ENCODE measurements at places on chromosomes 16 and 17.

DNA sequence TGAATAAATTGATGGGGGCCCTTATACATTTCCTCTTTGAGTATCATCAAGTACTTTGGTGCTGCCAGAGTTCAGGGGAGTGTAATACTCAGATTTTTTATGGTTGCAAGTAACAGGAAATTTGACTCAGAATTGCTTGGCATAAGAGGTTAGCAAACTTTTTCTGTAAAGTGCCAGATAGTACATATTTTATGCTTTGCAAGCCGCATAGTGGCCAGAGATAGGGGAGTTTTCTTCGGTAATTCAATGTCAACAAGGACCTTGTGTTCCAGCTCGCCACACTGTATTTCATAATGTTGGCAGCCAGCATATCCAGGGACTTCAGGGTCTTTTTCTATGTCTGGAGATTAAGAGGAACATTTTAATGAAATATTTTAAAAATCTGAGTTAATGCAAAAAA, 51.0 kb upstream of the MARCHF10 start:
- DNase-seq = no peak

- no peak for DNase-seq
Observed at GRCh38 chr17:77618731-77619130, 339.8 kb upstream of the TNRC6C start.

DNA sequence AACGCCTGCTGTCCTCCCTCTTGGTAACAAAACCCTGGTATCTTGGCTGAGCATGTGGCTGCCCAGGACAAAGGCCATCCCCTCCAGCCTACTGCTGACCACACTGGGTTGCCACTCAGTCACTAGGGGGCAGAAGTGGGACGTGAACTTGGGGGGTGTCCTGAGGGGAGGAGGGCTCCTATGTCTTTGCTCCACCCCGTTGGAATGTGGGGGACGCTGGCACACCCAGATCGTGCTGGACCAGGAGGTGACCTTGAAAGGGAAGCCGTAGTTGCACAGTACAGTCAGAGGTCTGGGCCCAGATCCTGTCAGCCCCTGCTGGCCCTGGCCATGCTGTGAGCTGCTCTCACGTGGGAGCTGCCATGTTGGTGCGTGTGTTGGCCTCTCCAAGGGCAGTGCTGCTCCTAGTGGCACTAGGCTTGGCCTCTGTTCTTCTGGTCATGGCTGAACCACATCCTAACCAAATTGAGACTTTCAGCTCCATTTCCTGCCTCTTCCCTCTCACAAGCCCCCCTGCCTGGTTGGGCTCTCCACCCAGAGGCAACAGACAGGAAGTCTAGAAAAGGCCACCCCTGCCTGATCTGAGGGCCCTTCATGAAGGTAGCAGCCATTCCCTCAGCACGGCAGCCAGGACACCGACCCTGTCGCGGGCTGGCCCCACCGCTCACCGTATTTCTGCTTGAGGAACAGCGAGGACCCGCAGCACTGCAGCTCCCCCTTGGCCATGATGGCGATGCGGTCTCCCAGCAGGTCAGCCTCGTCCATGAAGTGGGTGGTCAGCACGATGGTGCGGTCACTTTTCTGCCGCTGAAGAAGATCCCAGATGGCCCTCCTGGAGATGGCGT, 29.0 kb upstream of the RNPS1 start:
- peak; percentile 5 for DNase-seq

DNA sequence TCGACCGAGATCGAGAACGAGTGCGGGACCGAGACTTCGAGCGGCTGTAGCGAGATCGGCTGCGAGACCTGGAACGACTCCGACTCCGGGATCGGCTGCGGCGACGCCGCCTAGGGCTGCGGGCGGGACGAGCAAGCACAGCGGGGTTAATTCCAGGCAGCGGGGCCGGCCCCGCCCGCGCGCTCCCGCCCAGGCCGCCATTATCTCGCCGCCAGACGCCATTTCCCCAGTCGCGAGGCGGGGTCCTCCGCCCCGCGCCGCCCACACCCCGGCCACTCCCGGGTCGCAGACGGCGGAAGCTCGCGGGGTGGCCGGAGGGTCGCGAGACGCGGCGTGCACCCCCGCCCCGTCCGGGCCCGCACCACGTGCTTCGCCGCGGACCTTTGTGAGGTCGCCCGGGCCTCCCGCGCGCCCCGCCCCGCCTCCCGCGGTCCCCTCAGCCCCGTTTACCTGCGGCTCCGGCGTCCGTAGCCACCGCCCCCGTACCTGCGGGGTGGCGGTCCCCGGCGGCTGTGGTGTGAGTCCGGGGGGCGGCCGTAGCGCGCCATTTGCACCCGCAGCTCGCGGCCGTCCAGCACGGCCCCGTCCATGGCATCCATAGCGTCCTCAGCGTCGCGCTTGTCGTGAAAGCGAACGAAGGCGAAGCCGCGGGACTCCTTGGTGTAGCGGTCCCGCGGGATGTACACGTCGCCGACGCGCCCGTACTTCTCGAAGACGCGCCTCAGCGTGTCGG, 616 bp downstream of the SRSF2 start:
- DNase-seq = peak; percentile 43

GRCh38 chr17:79609673-79610645, 892 bp downstream of the RBFOX3 start:
- no peak for DNase-seq

GRCh38 chr17:65355246-65355645, 206.2 kb downstream of the AXIN2 start:
- no peak for DNase-seq

DNA sequence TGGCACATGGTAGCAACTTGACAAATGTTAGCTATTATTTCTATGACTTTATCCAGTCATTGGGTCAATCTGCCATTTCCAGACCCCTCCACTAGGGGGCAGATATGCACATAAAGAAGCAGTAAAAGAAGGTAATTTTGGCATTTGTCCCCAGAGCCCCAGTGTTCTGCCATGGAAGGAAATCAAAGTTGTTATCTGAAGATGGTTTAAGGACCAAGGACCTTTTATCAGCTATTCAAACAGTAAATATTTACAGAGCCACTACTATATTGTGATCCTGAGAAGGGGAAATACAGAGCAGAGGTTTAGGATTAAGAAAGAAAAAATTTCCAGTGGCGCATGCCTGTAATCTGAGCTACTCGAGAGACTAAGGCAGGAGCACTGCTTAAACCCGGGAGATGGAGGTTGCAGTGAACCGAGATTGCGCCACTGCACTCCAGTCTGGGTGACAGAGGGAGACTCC, 20.0 kb downstream of the TRAF4 start:
- peak; percentile 77 for DNase-seq

DNA sequence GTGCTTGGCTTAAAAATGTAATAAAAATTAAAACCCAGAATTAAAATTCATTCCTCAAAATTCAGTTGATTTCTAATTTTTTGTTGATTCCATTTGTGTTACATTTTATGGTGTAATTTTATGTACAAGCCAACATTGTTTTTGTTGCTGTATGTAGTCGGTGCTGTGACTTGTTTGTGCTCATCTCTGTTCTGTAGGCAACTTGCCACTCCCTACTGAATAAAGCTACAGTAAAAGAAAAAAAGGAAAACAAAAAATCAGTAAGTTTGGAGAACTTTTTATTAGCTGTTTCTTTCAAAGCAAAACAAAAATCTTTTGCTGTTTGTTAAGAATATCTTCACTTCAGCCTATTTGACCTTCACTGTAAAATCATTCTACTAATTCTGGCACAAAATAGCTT, 44.3 kb downstream of the OMG start:
- DNase-seq = no peak

DNA sequence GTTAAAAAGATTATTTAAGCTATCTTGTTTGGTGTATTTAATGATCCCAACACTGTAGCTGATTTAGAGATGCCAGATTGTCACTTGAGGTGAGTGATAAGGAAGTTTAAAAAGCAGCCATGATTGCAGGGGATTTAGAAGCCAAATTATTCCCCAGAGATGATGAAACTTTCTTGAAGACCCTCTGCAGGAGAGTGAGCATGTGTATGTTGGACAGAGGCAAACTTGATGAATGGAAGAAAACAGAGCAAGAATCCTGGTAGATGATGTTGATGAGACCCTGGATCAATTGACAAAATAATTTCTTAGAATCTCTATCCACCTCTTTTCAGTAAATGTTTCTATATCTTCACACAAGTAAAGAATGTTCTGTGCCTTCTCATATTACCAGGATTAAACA, 14.4 kb upstream of the ADAMTS18 start:
- DNase-seq = no peak

DNA sequence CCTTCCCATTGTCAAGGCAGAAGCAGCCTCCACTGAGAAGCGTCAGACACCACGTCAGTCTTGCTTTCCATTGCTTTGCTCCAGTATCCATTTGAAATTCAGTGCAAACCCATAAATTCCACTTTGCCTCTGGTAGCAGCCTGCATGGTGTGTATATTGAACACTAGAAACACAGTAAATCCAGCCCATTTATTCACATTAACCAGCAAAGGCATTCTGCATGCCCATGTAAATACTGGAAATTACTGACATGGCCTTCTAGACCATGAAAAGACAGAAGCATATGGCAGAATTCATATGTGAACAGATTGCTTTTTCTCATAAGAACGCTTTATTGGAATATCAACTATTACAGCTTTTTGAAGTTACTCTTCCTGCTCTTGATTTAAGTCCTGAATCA, 595.0 kb downstream of the WWOX start:
- no peak for DNase-seq

DNA sequence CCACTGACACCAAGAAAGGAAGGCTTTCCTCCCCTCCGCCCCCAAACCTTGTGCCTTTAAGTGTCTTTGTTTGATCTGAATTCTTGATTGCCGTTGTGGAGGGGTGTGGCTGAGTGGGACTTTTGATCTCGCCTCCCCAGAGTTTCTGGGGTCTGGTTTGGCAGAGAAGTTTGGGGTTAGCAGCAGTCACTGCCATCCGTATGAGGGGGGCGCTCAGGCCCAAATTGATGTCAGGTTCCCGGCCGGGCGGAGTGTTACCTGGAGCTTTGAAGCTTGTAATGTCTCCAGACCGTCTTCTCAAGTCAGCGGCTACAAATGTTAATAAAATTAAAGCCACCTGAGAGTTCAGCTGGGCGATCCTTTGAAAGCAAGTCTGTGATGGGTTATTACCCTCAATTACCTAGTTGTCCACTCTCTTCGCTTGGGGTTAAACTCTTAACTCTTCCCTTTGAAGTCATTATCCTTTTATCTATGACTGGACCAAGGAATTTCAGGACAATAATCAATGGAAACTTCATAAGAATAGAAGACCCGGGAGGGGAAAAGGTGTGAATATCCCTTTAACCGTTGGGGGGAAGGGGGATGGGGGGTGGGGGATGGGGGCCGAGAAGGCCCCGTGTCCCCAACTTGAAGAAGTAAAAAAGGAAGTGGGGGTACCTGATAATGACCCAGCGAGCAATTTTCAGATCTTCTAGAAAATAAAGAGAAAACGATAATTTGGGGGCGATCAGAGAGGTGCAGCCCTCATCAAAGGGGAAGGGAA, 31.8 kb upstream of the AXIN2 start:
- no peak for DNase-seq

- no peak for DNase-seq
Observed at GRCh38 chr17:40113907-40114245, 7.9 kb upstream of the MSL1 start.

DNA sequence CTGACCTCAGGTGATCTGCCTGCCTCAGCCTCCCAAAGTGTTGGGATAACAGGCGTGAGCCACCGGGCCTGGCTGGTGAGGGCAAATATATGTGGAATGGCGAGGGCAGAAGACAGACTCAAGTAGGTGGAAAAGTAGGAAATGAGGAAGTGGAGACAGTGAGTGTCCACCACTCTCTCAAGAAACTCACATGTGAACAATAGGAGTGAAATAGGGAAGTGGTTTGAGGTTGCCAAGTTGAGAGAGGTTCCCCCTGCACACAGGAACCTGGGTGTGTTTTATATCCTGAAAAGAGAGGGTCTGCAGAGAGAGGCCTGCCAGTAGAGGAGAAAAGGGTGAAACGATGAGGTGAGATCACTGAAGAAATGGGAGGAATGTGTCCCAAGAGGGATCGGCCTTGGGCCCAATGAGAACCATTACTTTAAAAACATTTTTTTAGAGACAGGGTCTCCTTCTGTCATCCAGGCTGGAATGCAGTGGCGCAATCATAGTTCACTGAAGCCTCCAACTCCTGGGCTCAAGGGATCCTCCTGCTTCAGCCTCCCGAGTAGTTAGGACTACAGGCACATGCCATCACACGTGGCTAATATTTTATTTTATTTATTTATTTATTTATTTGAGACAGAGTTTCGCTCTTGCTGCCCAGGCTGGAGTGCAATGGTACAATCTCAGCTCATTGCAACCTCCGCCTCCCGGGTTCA, 17.1 kb upstream of the CORO1A start:
- DNase-seq = no peak

DNA sequence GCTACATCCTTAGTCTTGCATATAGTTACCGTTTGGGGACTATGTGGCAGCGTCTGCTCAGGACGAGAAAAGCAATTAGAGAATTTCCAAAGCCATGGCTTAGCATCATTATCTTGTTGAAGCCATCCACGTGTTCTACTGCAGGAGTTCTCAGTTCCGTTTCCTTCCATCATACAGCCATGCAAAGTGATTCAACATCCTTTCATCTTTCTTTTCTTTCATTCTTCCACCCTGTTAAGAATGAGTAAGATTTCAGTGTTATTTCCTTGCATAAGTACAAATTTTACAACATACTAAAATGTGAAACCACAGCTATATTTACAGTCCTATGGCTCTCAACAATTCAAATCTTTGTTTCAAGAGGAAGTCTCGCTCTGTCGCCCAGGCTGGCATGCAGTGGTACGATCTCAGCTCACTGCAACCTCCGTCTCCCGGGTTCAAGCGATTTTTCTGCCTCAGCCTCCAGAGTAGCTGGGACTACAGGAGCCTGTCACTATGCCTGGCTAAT, 3.8 kb downstream of the MARF1 start:
- no peak for DNase-seq

- no peak for DNase-seq
Observed at GRCh38 chr17:50834429-50835300, 721 bp upstream of the WFIKKN2 start.

- no peak for DNase-seq
Observed at GRCh38 chr17:67959510-67959909, 36.8 kb downstream of the C17orf58 start.

GRCh38 chr17:55395803-55396505, 25.7 kb downstream of the MMD start:
- DNase-seq = no peak

DNA sequence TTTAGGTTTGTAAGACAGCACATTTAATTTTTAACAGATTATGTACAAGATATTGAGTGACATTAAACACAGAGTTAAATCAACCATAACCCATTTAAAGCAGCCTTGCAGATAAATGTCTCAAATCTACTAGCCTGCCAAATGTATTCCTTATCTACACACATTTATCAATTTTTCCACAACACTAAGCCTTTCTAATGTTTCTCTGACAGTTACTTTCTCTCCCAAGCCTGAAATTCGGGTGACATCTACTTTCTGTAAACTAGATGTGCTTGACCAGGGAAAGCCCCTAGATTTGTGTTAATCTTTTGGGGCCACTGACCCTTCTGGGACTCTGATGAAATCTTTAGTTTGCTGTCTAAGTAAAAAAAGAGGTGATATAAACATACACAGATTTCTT, 69.0 kb downstream of the CDH13 start:
- no peak for DNase-seq

Measured in activated CD4-positive, alpha-beta T cell treated with anti-CD3 and anti-CD28 coated beads for 24 hours (primary cell).